ENCODE measurements at places on chromosomes 12 and 14. TPM values are rescaled to one million over a fixed set of nuclear protein-coding genes. Genes with fewer than 3 reads are reported as not detected.

Gene DPPA3
- polyA plus RNA-seq, result not detected

Gene HOXC5
- not detected for polyA plus RNA-seq

Gene GPR162
- polyA plus RNA-seq, result not detected

DNA sequence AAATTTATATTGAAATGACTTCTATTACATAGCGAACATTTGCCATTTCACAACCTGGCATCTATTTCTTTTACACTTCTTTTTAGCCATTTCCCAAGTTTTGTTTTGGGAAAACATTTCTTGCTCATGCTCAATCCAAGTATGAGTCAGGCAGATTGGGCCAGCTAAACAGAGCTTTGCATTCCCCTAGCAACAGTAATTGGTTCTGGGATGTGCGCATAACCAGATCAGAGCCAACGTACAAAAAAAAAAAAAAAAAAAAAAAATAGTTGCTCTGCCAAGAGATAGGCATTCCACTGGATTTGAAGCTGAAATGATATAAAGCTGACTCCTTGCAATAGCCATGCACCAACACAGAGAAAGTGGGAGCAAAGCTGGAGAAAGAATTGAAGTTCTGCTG lies 37.5 kb downstream of the PLCZ1 start:
- H3K4me1 ChIP-seq, result no peaks in the 10 kb centered on the region
- no peak overlapping the region for H3K4me3 ChIP-seq
- no peak for DNase-seq
- no peaks in the 10 kb centered on the region for H3K27me3 ChIP-seq
- no peak overlapping the region for H3K27ac ChIP-seq

DNA sequence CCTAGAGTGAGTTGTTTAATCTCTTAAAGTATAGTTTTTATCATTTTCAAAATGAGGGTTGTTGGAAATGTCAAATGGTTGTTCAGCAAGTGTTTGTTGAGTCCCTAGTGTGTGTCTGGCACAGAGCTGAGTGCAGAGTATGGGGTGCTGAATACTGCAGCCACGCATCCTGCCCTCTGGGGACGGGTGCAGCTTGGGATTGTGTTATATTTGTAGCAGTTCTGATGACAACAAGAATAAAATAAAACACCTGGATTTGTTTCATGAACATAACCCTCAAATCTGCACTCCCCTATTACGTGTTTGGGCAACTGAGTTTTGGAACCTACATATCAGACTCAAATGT lies 127.9 kb downstream of the CACNA1C start:
- no peak overlapping the region for H3K4me3 ChIP-seq
- H3K4me1 ChIP-seq, result peaks cover 6% of the 10 kb centered on the region
- no peaks in the 10 kb centered on the region for H3K36me3 ChIP-seq

Gene SIX6
- polyA plus RNA-seq, result not detected

Gene RCOR1
- 1.0 TPM for polyA plus RNA-seq

DNA sequence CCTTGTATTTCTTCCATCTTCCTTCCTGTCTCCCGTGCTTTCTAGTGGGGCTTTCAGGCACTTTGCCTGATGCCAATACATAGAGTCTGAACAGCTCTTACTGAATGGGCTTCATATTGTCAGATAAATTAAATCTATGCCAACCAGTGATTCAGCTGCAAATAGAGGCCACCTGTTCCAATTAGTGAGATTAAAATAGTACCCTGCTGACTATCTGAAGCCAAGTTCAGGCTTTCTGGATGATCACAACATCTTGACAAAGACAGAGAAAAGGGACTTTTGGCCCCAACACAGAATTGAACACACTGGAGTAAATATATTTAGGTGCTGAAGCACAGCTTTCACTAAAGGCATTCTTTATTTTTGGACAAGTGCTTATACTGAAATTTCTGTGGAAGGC lies 11.8 kb downstream of the TMCC3 start:
- no peak for DNase-seq
- no peak overlapping the region for H3K4me3 ChIP-seq

Gene ERBB3
- not detected for polyA plus RNA-seq

Gene BATF
- 2.6 TPM for polyA plus RNA-seq

Gene FGF6
- polyA plus RNA-seq, result not detected

DNA sequence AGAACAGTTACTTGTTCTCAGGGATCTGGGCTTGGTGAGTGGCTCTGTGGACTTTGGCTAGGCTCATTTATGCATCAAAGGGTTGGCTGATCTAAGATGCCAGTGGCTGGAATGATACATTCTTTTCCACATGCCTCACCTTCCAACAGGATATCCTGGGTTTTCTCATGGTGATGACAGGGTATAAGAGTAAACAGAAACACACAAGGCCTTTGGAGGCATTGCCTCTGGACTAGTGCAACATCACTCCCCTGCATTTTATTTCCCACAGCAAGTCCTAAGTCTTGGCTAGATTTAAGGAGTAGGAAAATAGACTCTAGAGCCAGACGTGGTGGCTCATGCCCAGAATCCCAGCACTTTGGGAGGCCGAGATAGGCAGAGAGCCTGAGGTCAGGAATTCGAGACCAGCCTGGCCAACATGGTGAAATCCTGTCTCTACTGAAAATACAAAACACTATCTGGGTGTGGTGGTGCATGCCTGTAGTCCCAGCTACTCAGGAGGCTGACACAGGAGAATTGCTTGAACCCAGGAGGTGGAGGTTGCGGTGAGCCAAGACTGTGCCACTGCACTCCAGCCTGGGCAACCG lies 47.9 kb downstream of the RPH3A start:
- peaks cover 47% of the 10 kb centered on the region for H3K27me3 ChIP-seq
- no peaks in the 10 kb centered on the region for H3K36me3 ChIP-seq
- no peaks in the 10 kb centered on the region for H3K4me1 ChIP-seq
- no peak overlapping the region for H3K4me3 ChIP-seq
- no peak for DNase-seq
- H3K27ac ChIP-seq, result no peak overlapping the region

Gene HCAR1
- not detected for polyA plus RNA-seq

Gene HCAR2
- not detected for polyA plus RNA-seq

- no peaks in the 10 kb centered on the region for H3K36me3 ChIP-seq
- peak overlapping the region; percentile 0 for H3K27ac ChIP-seq
These were observed 10.8 kb upstream of the MDM1 start for GRCh38 chr12:68342966-68343365.

DNA sequence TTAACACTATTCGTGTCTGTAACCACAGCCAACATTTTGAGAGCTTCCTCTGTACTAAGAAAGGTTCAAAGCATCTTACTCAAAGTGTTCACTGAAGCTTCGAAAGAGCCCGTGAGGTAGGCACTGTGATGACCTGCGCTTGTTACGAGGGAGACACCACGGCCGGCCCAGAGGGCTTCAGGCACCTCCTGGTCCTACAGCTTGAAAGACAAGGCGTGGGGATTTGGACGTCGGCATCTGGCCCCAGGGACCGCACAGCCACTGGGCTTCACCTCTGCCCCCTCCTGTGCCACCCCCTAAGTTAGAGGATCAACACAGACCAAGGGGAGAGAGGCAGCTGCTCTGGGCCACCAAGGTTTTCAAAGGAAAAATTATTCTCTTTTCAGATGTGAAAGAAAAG lies 75.6 kb downstream of the RIMBP2 start:
- peaks cover 10% of the 10 kb centered on the region for H3K27me3 ChIP-seq
- H3K27ac ChIP-seq, result no peak overlapping the region
- H3K36me3 ChIP-seq, result no peaks in the 10 kb centered on the region
- DNase-seq, result no peak

Gene FGF23
- not detected for polyA plus RNA-seq

GRCh38 chr12:123282111-123282510 lies 10.5 kb upstream of the CDK2AP1 start:
- DNase-seq, result no peak
- no peak overlapping the region for H3K4me3 ChIP-seq
- no peaks in the 10 kb centered on the region for H3K27me3 ChIP-seq
- peaks cover 7% of the 10 kb centered on the region for H3K4me1 ChIP-seq
- H3K36me3 ChIP-seq, result no peaks in the 10 kb centered on the region

- DNase-seq, result no peak
- peaks cover 83% of the 10 kb centered on the region for H3K4me1 ChIP-seq
- H3K27ac ChIP-seq, result peak overlapping the region; percentile 96
- no peaks in the 10 kb centered on the region for H3K36me3 ChIP-seq
These were observed 32.8 kb downstream of the FMNL3 start for GRCh38 chr12:49674318-49674981.

Gene CLEC2B
- polyA plus RNA-seq, result 69.8 TPM

Gene NKX2-1
- polyA plus RNA-seq, result not detected

GRCh38 chr14:33508126-33509062 lies 442.5 kb downstream of the EGLN3 start:
- H3K27ac ChIP-seq, result no peak overlapping the region
- peaks cover 8% of the 10 kb centered on the region for H3K27me3 ChIP-seq
- H3K36me3 ChIP-seq, result no peaks in the 10 kb centered on the region
- no peak overlapping the region for H3K4me3 ChIP-seq
- no peaks in the 10 kb centered on the region for H3K4me1 ChIP-seq

Gene PTPN6
- polyA plus RNA-seq, result 583 TPM

Gene SERPINA9
- polyA plus RNA-seq, result not detected

- no peak overlapping the region for H3K4me3 ChIP-seq
- no peaks in the 10 kb centered on the region for H3K4me1 ChIP-seq
- H3K36me3 ChIP-seq, result no peaks in the 10 kb centered on the region
- no peak overlapping the region for H3K27ac ChIP-seq
- no peak for DNase-seq
These were observed 143.9 kb upstream of the NOVA1 start for GRCh38 chr14:26741711-26742212.

GRCh38 chr12:47407463-47408129 lies 298.2 kb downstream of the RPAP3 start:
- no peak for DNase-seq
- no peaks in the 10 kb centered on the region for H3K36me3 ChIP-seq
- no peak overlapping the region for H3K4me3 ChIP-seq
- H3K27me3 ChIP-seq, result no peaks in the 10 kb centered on the region

All from naive B cell (primary cell).